ENCODE measurements at places on chromosomes 6 and 20.

- no peak for DNase-seq
Observed at GRCh38 chr6:5679270-5679669, 327.5 kb downstream of the NRN1 start.

DNA sequence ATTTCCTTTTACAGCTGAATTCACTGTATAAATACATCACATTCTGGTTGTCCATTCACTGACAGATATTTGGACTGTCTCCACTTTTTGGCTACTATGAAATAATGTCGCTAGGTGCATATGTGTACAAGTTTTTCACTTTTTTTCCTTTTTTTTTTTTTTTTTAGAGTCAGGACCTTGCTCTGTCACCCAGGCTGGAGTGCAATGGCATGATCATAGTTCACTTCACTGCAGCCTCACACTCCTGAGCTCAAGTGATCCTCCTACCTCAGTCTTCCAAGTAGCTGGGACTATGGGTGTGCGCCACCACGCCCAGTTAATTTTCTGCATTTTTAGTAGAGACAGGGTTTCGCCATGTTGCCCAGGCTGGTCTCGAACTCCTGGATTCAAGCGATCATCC lies 13.3 kb downstream of the CSNK2A1 start:
- no peak for DNase-seq

- DNase-seq: no peak
Observed at GRCh38 chr6:74742793-74743508, 462.9 kb downstream of the COL12A1 start.

GRCh38 chr20:22260506-22260905 lies 323.9 kb downstream of the FOXA2 start:
- no peak for DNase-seq

DNA sequence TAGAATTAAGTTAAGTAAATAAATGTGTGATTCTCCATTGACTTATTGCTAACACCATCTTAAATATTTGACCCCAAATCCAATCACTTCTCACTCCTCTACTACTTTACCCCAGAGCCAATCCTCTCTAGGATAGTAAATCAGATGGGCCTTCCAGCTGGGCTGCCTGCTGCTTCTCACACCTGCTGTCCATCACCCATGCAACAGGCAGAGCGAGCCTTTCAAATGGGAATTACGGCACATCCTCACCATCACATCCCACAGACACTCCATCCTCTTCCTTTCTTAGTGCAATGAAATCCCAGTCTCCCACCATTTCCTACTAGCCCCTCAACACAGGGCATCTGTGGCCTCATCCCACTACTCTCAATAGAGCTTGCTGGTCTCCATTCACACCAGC lies 34.0 kb downstream of the HLA-F start:
- DNase-seq: no peak

DNA sequence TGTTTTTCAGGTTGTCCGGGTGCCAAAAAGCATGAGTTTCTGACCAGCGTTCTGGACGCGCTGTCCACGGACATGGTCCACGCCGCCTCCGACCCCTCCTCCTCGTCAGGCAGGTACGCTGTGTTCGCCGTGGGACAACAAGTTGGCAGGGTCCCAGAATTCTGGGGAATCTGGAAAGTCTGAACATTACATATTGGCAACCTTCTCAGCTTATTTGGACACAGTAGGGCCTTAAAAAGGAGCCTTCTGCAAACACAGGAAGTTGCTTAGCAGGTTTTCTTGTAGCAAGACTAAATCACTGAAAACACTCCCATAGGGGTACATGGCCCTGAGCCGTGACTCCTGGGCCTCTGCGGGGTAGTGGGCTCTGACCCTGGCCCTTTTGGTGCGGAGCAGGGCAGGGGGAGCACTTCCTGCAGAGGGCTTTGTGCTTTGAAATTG lies 209.7 kb downstream of the SMOC2 start:
- DNase-seq: no peak

DNA sequence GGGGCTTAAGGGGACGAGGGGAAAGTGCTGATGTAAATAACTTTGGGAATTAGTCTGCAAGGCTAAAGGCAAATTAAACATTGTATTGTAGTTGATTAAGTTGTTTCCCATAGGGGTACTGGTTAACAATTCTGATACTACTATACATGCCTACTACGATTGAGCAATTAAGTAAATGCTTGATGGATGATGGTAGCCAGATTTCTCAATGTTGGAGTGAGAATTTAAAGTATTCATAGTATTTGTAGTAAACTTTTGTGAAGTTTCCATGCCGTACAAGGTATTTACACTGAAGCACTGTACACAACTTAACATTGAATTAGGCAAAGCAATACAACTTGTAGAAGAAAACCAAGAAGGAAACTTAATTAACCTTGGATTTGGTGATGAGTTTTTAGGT lies 852.3 kb downstream of the QKI start:
- no peak for DNase-seq

GRCh38 chr20:59013031-59013951 lies 5.9 kb upstream of the TUBB1 start:
- DNase-seq: no peak

- no peak for DNase-seq
Observed at GRCh38 chr6:5976811-5977210, 29.9 kb downstream of the NRN1 start.

DNA sequence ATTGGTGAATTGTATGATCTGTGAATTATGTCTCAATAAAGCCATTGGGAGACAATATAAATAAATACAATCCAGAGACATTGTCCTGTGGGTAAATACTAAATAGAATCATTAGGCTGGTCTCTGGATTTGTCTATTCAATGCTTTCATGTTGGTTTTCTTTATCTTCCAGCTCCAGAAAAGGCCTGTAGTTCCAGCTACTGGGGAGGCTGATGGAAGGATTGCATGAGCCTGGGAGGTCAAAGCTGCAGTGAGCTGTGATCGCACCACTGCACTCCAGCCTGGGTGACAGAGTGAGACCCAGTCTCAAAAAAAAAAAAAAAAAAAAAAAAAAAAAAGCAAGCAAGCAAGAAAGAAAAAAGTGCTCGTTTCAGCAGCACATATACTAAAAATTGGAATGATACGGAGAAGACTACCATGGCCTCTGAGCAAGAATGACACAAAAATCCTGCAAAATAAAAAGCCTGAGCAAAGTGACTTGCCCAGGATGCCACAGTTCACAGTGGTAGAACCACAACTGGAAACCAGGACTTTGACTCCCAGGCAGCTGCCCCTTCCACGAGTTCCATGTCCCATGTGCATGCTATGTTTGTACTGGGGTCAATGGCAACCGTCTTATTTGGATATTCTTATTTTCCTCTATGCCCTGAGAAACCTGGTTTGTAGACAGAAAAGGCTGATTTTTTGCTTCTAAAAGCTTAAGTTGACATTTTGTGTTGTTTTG lies 33.6 kb upstream of the GMPR start:
- DNase-seq: no peak

DNA sequence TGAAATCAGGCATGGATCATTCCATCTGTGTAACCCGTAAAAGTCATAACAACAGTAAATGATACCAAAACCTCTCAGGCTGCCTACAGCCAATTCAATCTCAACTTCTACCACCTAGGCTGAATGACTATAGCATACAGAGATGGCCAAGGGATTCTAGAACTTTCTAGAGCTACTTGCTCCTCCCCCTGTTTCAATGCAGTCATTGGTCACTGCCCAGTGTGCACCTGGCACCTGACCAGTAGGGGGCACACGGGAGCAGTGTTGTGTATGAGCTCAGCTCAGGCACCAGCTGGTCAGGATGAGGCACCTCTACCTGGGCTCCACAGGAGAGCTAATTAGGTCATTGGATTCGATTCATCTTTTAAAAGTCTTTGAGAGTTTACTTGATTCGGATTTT lies 86.2 kb downstream of the PLEKHG1 start:
- no peak for DNase-seq

GRCh38 chr6:120872262-120872578 lies 462.1 kb downstream of the TBC1D32 start:
- no peak for DNase-seq

DNA sequence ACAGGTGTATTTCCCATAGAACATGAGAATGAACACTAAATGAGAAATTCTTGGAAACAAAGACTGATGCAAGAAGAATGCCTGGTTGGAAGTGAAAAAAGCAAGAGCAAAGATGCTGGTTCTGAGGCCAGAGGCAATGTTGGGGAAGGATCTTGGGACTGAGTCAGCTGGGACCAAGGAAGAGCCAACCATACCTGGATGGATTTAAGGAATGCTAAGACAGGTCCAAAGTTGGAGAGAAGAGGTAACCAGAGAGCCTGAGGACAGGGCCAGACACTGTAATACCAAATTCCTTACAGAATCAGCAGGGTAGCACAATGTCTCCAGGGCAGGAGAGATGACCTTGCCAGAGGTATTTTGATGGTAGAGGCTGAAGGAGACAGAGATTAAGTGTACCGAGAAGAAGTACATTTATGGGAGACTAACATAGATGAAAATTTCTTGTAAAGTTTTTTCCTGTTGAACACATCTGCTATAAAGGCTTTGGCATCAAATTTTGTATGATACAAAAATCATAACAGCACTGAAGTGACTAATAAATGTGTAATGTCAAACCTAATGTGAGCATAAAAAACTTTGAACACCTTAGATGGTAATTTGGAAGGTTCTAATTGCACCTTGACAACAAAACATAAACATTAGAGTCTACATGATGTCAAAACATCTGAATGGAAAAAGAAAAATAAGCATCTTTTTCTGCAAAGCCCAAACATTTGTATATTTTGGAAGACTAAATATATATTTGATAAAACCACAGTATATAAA lies 221.7 kb upstream of the MARCKS start:
- DNase-seq: no peak

DNA sequence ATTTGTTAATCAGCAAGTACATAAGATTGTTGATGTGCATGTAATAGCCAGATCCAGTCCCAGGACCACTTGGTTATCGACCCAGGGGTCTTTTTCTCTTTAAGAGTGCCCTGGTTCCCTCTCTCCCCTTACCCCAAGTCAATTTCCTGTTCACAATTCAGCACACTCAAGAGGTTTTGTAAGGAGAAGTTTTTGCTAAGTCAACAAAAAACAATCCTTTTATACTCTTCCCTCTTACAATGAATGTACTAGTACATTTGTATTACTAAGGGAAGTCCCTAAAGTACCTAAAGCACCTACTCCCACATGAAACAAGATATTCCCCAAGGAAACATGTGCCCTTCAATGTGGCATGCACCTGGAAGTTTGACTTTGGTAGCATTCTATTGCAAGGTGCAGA lies 1.6 kb upstream of the NT5DC1 start:
- DNase-seq: no peak
